ENCODE measurements at places on chromosomes 5 and 9. TPM values are rescaled to one million over a fixed set of nuclear protein-coding genes. Genes with fewer than 3 reads are reported as not detected.

GRCh38 chr5:68173007-68173406 lies 42.5 kb upstream of the PIK3R1 start:
- H3K4me1 ChIP-seq, result no peaks in the 10 kb centered on the region
- no peaks in the 10 kb centered on the region for H3K36me3 ChIP-seq
- DNase-seq, result no peak
- no peak overlapping the region for H3K27ac ChIP-seq
- H3K27me3 ChIP-seq, result no peaks in the 10 kb centered on the region
- no peak overlapping the region for H3K4me3 ChIP-seq

- peaks cover 6% of the 10 kb centered on the region for H3K4me1 ChIP-seq
- H3K27ac ChIP-seq, result no peak overlapping the region
- no peaks in the 10 kb centered on the region for H3K36me3 ChIP-seq
- no peaks in the 10 kb centered on the region for H3K27me3 ChIP-seq
- no peak for DNase-seq
These were observed 69.9 kb upstream of the SLC1A1 start for GRCh38 chr9:4420351-4420750.

- DNase-seq, result no peak
- peaks cover 3% of the 10 kb centered on the region for H3K27me3 ChIP-seq
- H3K27ac ChIP-seq, result no peak overlapping the region
- no peaks in the 10 kb centered on the region for H3K4me1 ChIP-seq
- H3K4me3 ChIP-seq, result no peak overlapping the region
These were observed 67.1 kb upstream of the SNX2 start for GRCh38 chr5:122707796-122708195.

DNA sequence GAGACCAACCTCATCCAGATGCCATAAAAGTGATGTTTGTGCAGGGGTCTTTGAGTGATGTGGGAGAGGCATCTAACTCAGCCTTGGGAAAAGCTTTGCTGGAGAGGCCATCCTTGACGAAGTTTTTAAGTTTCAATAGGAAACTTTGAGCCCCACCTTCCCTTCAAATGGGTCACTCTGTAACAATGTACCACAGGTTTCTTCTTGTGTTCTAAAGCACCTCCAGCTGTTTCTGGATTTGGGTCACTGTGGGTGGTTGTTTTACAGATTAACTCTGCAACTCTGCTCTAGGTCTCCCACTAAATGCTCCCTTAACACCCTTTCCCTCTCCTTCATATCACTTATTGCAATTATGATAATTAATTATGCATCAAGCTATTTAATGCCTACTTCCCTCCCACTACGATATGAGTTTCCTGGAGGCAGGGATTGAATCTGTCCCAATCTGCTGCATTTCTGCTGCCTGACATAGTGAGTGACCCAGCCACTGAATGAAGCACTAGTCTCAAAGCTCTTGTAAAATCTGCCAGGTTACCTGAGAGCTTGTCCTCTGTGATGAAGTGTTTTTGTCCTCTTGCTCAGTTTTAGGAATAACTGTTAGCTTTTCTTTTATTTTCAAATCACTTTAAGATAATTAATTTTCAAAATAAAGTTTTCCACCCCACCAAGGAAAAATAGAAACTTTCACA lies 60.5 kb upstream of the PUM3 start:
- no peak overlapping the region for H3K4me3 ChIP-seq
- no peak overlapping the region for H3K27ac ChIP-seq
- H3K4me1 ChIP-seq, result no peaks in the 10 kb centered on the region
- no peaks in the 10 kb centered on the region for H3K36me3 ChIP-seq
- H3K27me3 ChIP-seq, result peaks cover 1% of the 10 kb centered on the region

The PRSS3 gene
- not detected for total RNA-seq

GRCh38 chr5:172113036-172113435 lies 75.0 kb downstream of the STK10 start:
- peak; percentile 94 for DNase-seq
- peaks cover 86% of the 10 kb centered on the region for H3K4me1 ChIP-seq
- H3K27ac ChIP-seq, result peak overlapping the region; percentile 87
- H3K36me3 ChIP-seq, result peaks cover 76% of the 10 kb centered on the region

- DNase-seq, result no peak
- peaks cover 18% of the 10 kb centered on the region for H3K36me3 ChIP-seq
- no peak overlapping the region for H3K27ac ChIP-seq
- H3K4me3 ChIP-seq, result no peak overlapping the region
- peaks cover 5% of the 10 kb centered on the region for H3K27me3 ChIP-seq
- peaks cover 70% of the 10 kb centered on the region for H3K4me1 ChIP-seq
These were observed 58.1 kb downstream of the TSSK1B start for GRCh38 chr5:113376640-113377039.

GRCh38 chr5:174323878-174324281 lies 278.4 kb downstream of the NSG2 start:
- no peaks in the 10 kb centered on the region for H3K4me1 ChIP-seq
- peak; percentile 22 for DNase-seq
- H3K4me3 ChIP-seq, result no peak overlapping the region
- no peak overlapping the region for H3K27ac ChIP-seq
- no peaks in the 10 kb centered on the region for H3K36me3 ChIP-seq
- H3K27me3 ChIP-seq, result peaks cover 3% of the 10 kb centered on the region

DNA sequence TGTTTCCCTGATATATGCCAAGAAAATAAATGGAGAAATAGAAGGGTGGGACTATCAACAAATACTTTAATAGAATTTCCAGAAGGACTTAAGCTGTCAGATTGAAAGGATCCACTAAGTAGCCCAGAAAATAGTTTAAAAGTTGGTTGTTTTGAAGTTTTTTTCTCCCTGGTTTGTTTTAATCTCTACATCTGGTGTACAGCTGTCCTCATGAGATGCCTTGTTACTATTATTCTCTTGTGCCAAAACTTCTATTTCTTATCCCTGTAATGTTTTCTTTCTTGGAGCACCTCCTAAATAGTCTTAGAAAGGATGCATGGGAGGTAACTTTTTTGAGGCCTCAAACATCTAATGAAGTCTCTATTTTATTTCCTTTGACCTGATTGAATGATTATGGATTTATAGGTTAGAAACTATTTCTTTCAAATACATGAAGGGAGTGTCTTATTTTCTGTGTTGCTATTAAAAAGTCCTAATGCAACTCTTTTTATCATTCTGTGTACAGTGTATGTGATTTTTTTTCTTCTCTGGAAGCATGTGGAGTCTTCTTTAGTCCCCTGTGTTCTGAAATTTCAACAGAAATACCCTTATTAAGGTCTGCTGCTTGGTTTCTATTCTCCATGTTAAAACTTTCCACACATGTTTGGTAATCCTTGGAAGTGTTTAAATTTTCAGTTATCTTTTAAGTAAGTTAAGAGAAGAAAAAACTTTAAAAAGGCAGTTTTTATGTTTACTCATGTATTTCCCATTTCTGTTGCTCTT lies 140.0 kb upstream of the CDKN2B start:
- H3K36me3 ChIP-seq, result no peaks in the 10 kb centered on the region
- no peak overlapping the region for H3K27ac ChIP-seq
- peaks cover 30% of the 10 kb centered on the region for H3K27me3 ChIP-seq
- H3K4me1 ChIP-seq, result peaks cover 24% of the 10 kb centered on the region
- no peak overlapping the region for H3K4me3 ChIP-seq

- H3K27ac ChIP-seq, result no peak overlapping the region
- H3K4me1 ChIP-seq, result no peaks in the 10 kb centered on the region
- H3K4me3 ChIP-seq, result no peak overlapping the region
- H3K27me3 ChIP-seq, result peaks cover 5% of the 10 kb centered on the region
- no peaks in the 10 kb centered on the region for H3K36me3 ChIP-seq
- no peak for DNase-seq
These were observed 126.9 kb upstream of the OSMR start for GRCh38 chr5:38718771-38719391.

DNA sequence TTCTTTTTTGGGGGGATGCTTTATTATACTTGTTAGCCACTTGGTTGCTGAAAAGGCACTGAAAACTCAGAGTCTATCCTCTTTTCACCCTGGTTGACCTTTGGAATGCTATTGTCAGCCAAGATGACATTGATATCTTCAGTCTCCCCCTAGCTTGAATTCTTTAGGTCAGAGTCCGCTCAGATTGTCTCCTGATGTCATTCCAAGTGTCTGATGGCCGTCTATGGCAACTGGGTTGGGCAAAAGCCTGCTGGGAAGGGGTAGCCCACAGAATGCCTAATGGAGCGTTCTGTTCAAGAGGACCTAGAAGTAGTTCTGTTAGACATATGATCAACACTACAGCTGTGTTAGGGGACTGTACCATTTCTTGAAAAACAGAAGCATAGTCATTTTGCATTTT lies 9.7 kb upstream of the MEF2C start:
- no peak overlapping the region for H3K4me3 ChIP-seq
- H3K36me3 ChIP-seq, result no peaks in the 10 kb centered on the region
- H3K4me1 ChIP-seq, result peaks cover 5% of the 10 kb centered on the region
- DNase-seq, result no peak

- no peak for DNase-seq
- no peak overlapping the region for H3K27ac ChIP-seq
- peaks cover 12% of the 10 kb centered on the region for H3K27me3 ChIP-seq
- no peak overlapping the region for H3K4me3 ChIP-seq
These were observed 34.1 kb downstream of the GADD45G start for GRCh38 chr9:89638893-89639292.

Data from activated CD8-positive, alpha-beta T cell treated with anti-CD3 and anti-CD28 coated beads, Interleukin-2, amount 10 ng/mL, durations not matched to agents 7 days and 5 days (primary cell).